Fibroblast of skin of scalp (primary cell): ENCODE measurements at places on chromosomes 16 and 17.
A peak's percentile ranks its signal among the peaks of the same experiment; 100 is the strongest.

- no peak for DNase-seq
Measured at GRCh38 chr16:78444-79150, 572 bp downstream of the MPG start.

DNA sequence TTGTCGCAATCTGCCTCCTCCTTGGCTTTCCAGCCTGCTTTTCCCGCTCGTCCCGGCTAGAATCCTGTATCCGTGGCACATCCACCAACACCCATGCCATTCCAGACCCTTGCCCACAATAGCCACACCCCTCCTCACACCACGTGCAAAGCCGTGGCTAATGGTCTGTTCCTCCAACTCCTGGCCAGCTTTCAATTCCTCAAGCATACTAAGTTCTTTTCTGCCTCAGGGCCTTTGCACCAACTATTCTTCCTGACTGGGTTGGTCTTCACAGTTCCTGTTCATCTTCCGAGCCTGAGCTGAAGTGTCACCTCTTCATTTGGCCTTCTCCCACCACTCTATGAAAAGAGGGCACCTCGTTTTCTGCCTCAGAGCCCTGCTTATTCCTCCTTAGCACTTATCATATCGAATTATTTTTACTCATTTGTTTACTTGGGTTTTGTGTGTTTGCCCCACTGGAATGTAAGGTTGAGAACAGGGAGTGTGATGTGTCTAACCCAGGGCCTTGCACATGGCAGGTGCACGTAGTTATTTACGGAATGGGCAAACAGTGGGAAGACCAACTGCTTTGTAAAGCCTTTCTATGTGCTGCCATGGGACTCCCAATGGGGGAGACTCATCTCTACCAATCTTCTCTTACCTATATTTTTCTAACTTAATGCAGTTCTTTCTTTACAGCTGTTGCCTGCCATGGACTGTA, 69.0 kb downstream of the CDK5R1 start:
- no peak for DNase-seq

- DNase-seq = no peak
Measured at GRCh38 chr17:10857976-10858375, 20.1 kb upstream of the PIRT start.

GRCh38 chr16:64830653-64831052, 291.2 kb downstream of the CDH11 start:
- DNase-seq = peak; percentile 59

DNA sequence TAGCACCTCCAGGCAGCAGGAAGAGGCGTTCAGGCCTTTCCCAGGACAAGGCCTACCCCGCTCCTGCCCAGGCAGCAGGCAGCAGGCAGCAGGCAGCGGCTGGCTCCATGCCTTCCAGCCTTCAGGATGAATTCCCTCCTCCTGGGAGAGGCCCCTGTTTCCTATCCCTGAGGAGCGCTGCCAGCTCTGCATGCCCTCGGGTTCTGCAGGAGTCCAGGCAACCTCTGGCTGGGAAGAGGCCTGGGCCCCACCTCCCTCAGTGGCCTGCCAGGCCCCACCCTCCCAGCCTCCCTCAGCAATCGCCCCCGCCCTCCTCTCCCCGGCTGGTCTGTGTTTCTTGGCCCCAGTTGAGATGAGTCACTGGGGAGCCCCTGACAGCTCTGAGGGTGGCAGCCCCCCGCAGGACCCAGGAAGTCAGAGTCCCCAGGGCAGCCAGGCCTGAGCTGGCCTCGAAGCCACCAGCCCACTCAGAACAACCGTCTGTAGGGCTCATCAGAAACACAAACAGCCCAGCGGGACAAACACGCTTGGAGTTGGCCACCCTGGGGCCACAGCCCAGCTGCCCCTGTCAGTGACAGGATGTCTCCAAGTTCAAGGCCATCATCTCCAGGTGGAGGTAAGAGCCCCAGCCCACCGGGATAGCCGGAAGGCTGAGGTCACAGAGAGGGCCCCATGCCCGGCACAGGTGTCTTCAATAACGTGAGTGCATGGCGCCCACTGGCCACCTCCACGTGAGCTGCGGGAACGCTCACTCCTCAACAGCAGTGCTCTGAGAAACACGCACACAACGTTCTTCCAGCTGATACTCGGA, 39.5 kb upstream of the CIBAR2 start:
- peak; percentile 88 for DNase-seq

- no peak for DNase-seq
Measured at GRCh38 chr16:4700997-4701743, 7.8 kb downstream of the NUDT16L1 start.

- DNase-seq = no peak
Measured at GRCh38 chr16:87138316-87138715, 178.9 kb downstream of the C16orf95 start.

- DNase-seq = peak; percentile 22
Measured at GRCh38 chr16:30602616-30603277, 7.4 kb downstream of the ZNF689 start.
